Aorta (tissue), 5 donors: ENCODE measurements at places on chromosomes 4 and X. TPM values are rescaled to one million over a fixed set of nuclear protein-coding genes. Genes with fewer than 3 reads are reported as not detected.
A peak's percentile ranks its signal among the peaks of the same experiment; 100 is the strongest.

GRCh38 chrX:38437093-38437492, 84.7 kb downstream of the OTC start:
- H3K27ac ChIP-seq: no peak overlapping the region
- H3K4me3 ChIP-seq: no peak overlapping the region
- DNase-seq: no peak
- H3K27me3 ChIP-seq: no peaks in the 10 kb centered on the region

- no peaks in the 10 kb centered on the region for H3K36me3 ChIP-seq
- DNase-seq: no peak
- no peaks in the 10 kb centered on the region for H3K4me1 ChIP-seq
- H3K4me3 ChIP-seq: no peak overlapping the region
- no peak overlapping the region for H3K27ac ChIP-seq
These were observed 313.3 kb upstream of the NOCT start for GRCh38 chr4:138702190-138702824.

DNA sequence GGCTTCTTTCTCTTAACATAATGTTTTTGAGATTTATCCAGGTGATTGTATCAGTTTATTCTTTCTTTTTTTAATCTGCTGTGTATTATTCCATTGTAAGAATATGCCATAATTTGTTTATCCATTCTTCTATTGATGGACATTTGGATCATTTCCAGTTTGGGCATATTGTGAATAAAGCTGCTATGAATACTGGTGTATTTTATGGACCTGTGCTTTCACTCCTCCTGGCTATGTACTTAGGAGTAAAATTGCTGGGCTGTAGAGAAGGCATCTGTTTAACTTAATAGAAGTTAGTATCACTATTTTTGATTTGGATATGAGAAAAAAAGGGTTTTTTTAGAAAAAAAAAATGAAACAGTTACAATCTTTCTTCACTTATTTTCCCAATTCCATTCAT, 50.0 kb upstream of the FAM9C start:
- no peak for DNase-seq
- H3K27me3 ChIP-seq: no peaks in the 10 kb centered on the region
- H3K36me3 ChIP-seq: no peaks in the 10 kb centered on the region
- no peaks in the 10 kb centered on the region for H3K4me1 ChIP-seq

DNA sequence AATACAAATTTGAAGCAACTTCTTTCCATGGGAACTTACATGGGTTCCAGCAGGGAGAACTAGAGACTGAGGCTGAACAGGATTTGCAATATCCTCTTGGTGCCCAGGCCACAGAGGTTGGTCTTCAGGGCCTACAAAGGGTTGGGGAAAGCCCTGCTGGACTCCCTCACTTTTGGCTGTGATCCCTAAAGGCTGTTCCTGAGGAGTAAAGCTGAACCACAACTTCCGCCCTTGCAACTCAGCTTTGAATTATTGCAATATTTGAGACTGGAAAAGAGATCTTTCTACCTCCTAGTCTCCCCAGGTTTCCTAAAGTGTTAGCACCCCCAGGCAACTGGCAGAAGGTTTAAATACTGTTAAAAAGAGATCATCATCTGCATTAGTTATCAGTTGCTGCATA, 26.9 kb downstream of the DCHS2 start:
- H3K36me3 ChIP-seq: no peaks in the 10 kb centered on the region
- H3K4me1 ChIP-seq: no peaks in the 10 kb centered on the region
- DNase-seq: no peak
- H3K4me3 ChIP-seq: no peak overlapping the region
- H3K27me3 ChIP-seq: peaks cover 2% of the 10 kb centered on the region
- no peak overlapping the region for H3K27ac ChIP-seq

Gene USP26
- not detected for total RNA-seq

GRCh38 chr4:113468165-113469022, 293.1 kb downstream of the CAMK2D start:
- H3K4me1 ChIP-seq: peaks cover 7% of the 10 kb centered on the region
- no peaks in the 10 kb centered on the region for H3K36me3 ChIP-seq
- peak overlapping the region; percentile 97 for H3K27ac ChIP-seq
- no peaks in the 10 kb centered on the region for H3K27me3 ChIP-seq

Gene TIMM17B
- total RNA-seq: 26.2 TPM

GRCh38 chr4:165208221-165208652, 876 bp downstream of the KLHL2 start:
- H3K36me3 ChIP-seq: no peaks in the 10 kb centered on the region
- no peak for DNase-seq
- H3K27ac ChIP-seq: peak overlapping the region; percentile 68

Gene GCNA
- 1.9 TPM for total RNA-seq

GRCh38 chrX:39760930-39761329, 336.8 kb downstream of the BCOR start:
- H3K27me3 ChIP-seq: no peaks in the 10 kb centered on the region
- DNase-seq: no peak
- H3K4me3 ChIP-seq: no peak overlapping the region

DNA sequence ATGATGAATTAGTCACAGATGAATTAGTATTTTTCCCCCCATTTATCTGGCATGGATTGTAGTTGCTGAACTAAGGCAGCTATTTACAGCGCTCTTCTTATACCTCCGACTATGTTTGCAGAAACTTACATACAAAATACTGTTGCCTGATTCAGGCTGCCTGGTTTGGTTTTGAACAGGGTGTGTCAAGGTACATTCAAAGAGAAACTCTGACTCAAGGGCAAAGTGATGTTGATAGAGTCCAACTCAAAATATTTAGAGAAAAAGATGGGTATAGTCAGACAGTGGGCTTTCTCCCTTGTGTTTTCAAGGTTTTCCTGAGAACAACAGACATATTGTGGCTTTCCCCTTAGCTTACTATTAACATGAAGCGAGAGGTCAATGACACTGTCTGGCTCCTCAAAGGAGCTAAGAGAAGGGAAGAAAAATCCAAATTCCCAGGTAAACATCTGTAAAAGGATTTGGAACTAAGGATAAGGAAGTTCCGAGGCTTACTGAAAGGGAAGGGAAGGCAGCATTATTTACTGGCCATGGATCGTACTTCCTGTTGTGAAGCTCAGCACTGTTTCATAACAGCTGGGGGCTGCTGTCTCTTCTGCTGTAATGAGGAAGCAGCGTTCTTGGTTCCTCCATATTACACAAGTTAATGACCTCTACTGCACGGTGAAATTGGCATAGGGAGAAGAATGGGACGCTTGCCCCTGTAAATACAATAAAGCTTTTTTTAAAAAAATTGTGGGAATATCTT, 30.9 kb downstream of the FAM9C start:
- H3K36me3 ChIP-seq: no peaks in the 10 kb centered on the region
- no peaks in the 10 kb centered on the region for H3K4me1 ChIP-seq
- H3K27me3 ChIP-seq: no peaks in the 10 kb centered on the region
- H3K4me3 ChIP-seq: no peak overlapping the region

- H3K4me1 ChIP-seq: no peaks in the 10 kb centered on the region
- no peaks in the 10 kb centered on the region for H3K27me3 ChIP-seq
- DNase-seq: no peak
- H3K36me3 ChIP-seq: no peaks in the 10 kb centered on the region
- no peak overlapping the region for H3K4me3 ChIP-seq
These were observed 7.8 kb upstream of the FAM149A start for GRCh38 chr4:186096681-186097165.

DNA sequence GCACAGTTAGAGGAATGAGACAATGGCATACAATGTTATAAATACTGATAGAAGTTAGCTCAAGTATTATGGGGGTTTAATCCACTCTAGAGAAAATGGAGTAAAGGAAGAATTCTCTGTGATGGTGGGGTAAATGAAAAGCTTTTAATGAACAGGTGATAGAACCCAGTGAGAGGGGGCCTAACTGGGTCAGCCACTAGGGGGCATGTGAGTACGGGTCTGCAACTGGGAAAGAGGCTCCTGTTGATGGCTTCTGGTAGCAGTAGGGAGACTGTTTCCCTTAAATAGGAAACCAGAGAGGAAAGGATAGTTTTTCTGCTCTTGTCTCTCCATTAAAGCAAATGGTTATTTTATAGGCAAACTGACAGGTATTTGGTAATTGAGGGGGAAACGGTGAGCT, 132.8 kb upstream of the GPR101 start:
- H3K36me3 ChIP-seq: no peaks in the 10 kb centered on the region
- no peaks in the 10 kb centered on the region for H3K4me1 ChIP-seq
- H3K27ac ChIP-seq: no peak overlapping the region
- no peaks in the 10 kb centered on the region for H3K27me3 ChIP-seq
- H3K4me3 ChIP-seq: no peak overlapping the region

DNA sequence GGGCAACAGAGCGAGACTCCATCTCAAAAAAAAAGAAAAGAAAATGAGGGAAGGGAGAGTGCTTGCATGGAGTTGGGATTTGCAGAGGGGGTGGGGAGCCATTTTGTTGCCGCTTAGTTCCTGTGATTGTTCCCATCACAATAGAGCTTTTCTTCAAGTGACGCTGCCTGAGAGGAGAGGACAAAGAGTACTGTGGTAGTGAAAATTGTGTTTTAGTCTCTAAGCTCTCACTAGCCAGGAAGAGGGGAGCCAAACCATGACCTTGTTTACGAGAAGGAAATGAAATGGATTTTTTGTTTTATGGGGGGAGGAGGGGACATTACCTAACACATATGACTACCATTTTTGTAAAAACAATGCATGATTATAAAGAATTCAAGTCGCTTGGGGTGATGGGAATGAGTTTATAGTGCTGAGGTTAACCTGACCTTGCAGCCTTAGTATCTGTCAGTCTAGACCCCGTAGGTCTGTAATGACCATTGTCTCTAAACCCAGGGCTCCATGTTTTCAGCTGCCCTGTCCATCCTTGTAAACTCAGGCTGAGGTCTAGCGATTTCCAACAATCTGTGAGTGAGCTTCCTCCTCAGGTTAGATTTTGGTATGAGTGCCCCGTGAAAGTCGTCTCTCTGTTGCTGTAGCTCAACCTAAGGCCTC, 18.8 kb downstream of the SRD5A3 start:
- H3K27ac ChIP-seq: no peak overlapping the region
- no peak for DNase-seq
- H3K4me1 ChIP-seq: no peaks in the 10 kb centered on the region

Gene SOWAHD
- total RNA-seq: 0.45 TPM

- H3K4me3 ChIP-seq: no peak overlapping the region
- H3K27ac ChIP-seq: no peak overlapping the region
- H3K27me3 ChIP-seq: no peaks in the 10 kb centered on the region
- H3K36me3 ChIP-seq: no peaks in the 10 kb centered on the region
These were observed 29.1 kb upstream of the CRMP1 start for GRCh38 chr4:5921981-5922380.

Gene FGFBP2
- total RNA-seq: 0.84 TPM

DNA sequence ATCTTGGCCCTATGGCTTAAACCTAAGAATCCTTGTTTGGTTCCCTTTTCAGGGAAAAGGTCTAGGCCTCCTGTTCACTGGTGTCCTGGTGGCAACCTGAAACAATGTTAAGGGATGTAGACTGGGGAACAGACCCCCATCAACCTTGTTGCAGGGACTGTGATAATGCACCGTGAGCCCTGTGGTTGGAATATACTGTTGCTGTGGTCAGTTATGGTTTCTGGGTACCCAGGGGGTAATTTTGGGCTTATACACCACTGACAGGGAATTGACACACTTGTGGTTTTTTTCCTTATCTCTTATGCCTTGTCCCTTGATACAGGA, 64.0 kb upstream of the WDR1 start:
- no peaks in the 10 kb centered on the region for H3K4me1 ChIP-seq
- H3K27me3 ChIP-seq: no peaks in the 10 kb centered on the region
- no peak overlapping the region for H3K4me3 ChIP-seq
- H3K27ac ChIP-seq: no peak overlapping the region
- no peak for DNase-seq

- H3K4me1 ChIP-seq: no peaks in the 10 kb centered on the region
- H3K27ac ChIP-seq: no peak overlapping the region
- no peak for DNase-seq
- H3K4me3 ChIP-seq: no peak overlapping the region
- H3K27me3 ChIP-seq: no peaks in the 10 kb centered on the region
These were observed 113.0 kb downstream of the DHRSX start for GRCh38 chrX:2387614-2388239.

DNA sequence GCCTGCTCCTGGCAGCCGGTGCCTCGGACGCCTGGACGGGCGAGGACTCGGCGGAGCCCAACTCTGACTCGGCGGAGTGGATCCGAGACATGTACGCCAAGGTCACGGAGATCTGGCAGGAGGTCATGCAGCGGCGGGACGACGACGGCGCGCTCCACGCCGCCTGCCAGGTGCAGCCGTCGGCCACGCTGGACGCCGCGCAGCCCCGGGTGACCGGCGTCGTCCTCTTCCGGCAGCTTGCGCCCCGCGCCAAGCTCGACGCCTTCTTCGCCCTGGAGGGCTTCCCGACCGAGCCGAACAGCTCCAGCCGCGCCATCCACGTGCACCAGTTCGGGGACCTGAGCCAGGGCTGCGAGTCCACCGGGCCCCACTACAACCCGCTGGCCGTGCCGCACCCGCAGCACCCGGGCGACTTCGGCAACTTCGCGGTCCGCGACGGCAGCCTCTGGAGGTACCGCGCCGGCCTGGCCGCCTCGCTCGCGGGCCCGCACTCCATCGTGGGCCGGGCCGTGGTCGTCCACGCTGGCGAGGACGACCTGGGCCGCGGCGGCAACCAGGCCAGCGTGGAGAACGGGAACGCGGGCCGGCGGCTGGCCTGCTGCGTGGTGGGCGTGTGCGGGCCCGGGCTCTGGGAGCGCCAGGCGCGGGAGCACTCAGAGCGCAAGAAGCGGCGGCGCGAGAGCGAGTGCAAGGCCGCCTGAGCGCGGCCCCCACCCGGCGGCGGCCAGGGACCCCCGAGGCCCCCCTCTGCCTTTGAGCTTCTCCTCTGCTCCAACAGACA, 4.4 kb downstream of the SOD3 start:
- DNase-seq: no peak
- no peak overlapping the region for H3K4me3 ChIP-seq
- H3K4me1 ChIP-seq: peaks cover 8% of the 10 kb centered on the region
- no peaks in the 10 kb centered on the region for H3K36me3 ChIP-seq
- H3K27ac ChIP-seq: no peak overlapping the region
- no peaks in the 10 kb centered on the region for H3K27me3 ChIP-seq

- no peaks in the 10 kb centered on the region for H3K36me3 ChIP-seq
- H3K4me3 ChIP-seq: no peak overlapping the region
- H3K27ac ChIP-seq: no peak overlapping the region
- H3K4me1 ChIP-seq: no peaks in the 10 kb centered on the region
- DNase-seq: no peak
These were observed 328.6 kb upstream of the ARX start for GRCh38 chrX:25344161-25344936.

DNA sequence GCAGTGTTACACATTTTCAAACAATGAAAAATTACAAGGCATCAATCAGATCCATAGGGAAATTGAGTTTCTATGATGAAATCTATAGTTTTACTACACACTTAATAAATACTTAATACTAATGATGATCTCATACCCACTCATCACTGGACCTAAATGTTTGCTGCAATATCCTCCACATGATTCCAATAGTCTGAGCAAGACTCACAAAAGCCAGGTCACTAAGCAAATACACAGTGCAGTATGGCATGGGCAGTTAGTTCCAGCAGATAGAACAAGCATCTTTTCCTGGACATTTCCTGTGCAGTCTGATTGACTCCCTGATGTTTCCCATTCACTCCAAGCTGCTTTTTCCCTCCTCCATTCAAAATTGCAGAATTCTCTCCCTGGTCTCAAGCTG, 109.0 kb upstream of the ATOH1 start:
- H3K27ac ChIP-seq: no peak overlapping the region
- no peaks in the 10 kb centered on the region for H3K4me1 ChIP-seq
- no peak overlapping the region for H3K4me3 ChIP-seq
- DNase-seq: no peak

Gene ETDA
- total RNA-seq: not detected

GRCh38 chr4:121233982-121234381, 69.9 kb upstream of the TNIP3 start:
- no peaks in the 10 kb centered on the region for H3K4me1 ChIP-seq
- no peaks in the 10 kb centered on the region for H3K27me3 ChIP-seq
- DNase-seq: no peak
- H3K4me3 ChIP-seq: no peak overlapping the region
- H3K27ac ChIP-seq: no peak overlapping the region
- H3K36me3 ChIP-seq: no peaks in the 10 kb centered on the region
